Bladder microvascular endothelial cell (primary cell): ENCODE measurements at places on chromosomes 3 and 15. TPM values are rescaled to one million over a fixed set of nuclear protein-coding genes. Genes with fewer than 3 reads are reported as not detected.

UBA7 gene
- total RNA-seq, result 42.7 and 44.2 TPM in 2 replicates

RLBP1 gene
- total RNA-seq, result not detected in 2 replicates

SNX22 gene
- total RNA-seq, result 0.16 and 0.25 TPM in 2 replicates

GOLGA8J gene
- 0.13 TPM in 1 of 2 replicates, not detected in the other for total RNA-seq

TM4SF18 gene
- 248 and 498 TPM in 2 replicates for total RNA-seq

ROPN1 gene
- total RNA-seq, result not detected in 2 replicates

TLR9 gene
- total RNA-seq, result under 0.01 and 0.06 TPM in 2 replicates

EBLN2 gene
- 3.7 and 9.6 TPM in 2 replicates for total RNA-seq

ACAN gene
- 0.25 and 8.9 TPM in 2 replicates for total RNA-seq

GBE1 gene
- total RNA-seq, result 70.7 and 109 TPM in 2 replicates

CFAP20DC gene
- 0.81 and 0.82 TPM in 2 replicates for total RNA-seq

FRMD4B gene
- 34.6 and 82.0 TPM in 2 replicates for total RNA-seq

BLM gene
- total RNA-seq, result 6.6 and 6.8 TPM in 2 replicates

TP63 gene
- total RNA-seq, result under 0.01 and 0.31 TPM in 2 replicates

CPNE4 gene
- total RNA-seq, result not detected in 2 replicates

ANKRD63 gene
- total RNA-seq, result not detected in 2 replicates

PSMD2 gene
- total RNA-seq, result 371 and 561 TPM in 2 replicates

OXTR gene
- total RNA-seq, result 0.32 and 1.1 TPM in 2 replicates

COL6A5 gene
- not detected in 2 replicates for total RNA-seq

PATL2 gene
- 0.06 and 0.16 TPM in 2 replicates for total RNA-seq

HCN4 gene
- under 0.01 TPM in 1 of 2 replicates, not detected in the other for total RNA-seq

SLCO2A1 gene
- total RNA-seq, result 1.3 and 3.5 TPM in 2 replicates

LRTM1 gene
- not detected in 2 replicates for total RNA-seq

CDHR4 gene
- total RNA-seq, result not detected in 2 replicates
